ENCODE measurements at places on chromosomes 1 and 21. TPM values are rescaled to one million over a fixed set of nuclear protein-coding genes. Genes with fewer than 3 reads are reported as not detected.

AMY2A gene
- not detected for total RNA-seq

C1orf216 gene
- 26.8 TPM for total RNA-seq

TMEM125 gene
- total RNA-seq = not detected

SYCP1 gene
- not detected for total RNA-seq

TRIM58 gene
- 0.36 TPM for total RNA-seq

OR10J1 gene
- not detected for total RNA-seq

SLC44A3 gene
- 7.1 TPM for total RNA-seq

S100A7 gene
- total RNA-seq = not detected

GRCh38 chr1:15104768-15105167 lies 48.8 kb upstream of the TMEM51 start:
- peak; percentile 29 for DNase-seq
- H3K27me3 ChIP-seq = peaks cover 7% of the 10 kb centered on the region
- H3K4me3 ChIP-seq = no peak overlapping the region
- no peaks in the 10 kb centered on the region for H3K4me1 ChIP-seq
- H3K36me3 ChIP-seq = no peaks in the 10 kb centered on the region
- no peak overlapping the region for H3K27ac ChIP-seq

DNA sequence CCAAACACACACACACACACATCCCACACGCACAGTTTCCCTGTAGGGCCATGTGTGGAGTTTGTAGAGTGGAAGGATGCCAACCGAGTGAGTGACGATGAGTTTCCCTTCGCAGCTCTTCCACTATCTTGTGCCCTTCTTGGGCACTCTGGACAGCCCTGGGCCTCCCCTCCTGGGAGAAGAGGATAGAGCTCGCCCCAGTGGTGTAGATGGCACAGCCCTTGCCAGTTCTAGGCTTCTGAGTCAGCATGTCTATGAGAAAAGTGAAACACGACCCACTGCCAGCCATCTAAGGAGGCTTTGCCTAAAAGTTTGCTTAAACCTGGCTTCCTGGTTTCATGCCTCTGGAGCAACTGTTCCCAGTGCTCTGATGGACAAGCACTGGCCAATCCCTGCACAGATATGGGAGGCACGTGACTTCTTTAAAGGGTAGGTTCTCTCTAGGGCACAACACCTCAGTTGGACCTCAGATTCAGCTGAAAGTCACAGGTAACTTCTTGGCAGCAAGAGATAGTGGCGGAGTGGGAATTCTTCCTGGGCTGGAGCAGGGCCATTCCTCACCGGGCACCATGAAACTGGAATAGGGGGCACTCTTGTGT lies 195.9 kb upstream of the GALNT2 start:
- H3K27ac ChIP-seq = no peak overlapping the region
- no peak for DNase-seq
- no peaks in the 10 kb centered on the region for H3K4me1 ChIP-seq
- no peaks in the 10 kb centered on the region for H3K27me3 ChIP-seq

GRCh38 chr1:164565357-164565756 lies 6.4 kb downstream of the PBX1 start:
- no peaks in the 10 kb centered on the region for H3K4me1 ChIP-seq
- no peak for DNase-seq
- no peak overlapping the region for H3K4me3 ChIP-seq
- H3K27me3 ChIP-seq = peaks cover 3% of the 10 kb centered on the region

DNA sequence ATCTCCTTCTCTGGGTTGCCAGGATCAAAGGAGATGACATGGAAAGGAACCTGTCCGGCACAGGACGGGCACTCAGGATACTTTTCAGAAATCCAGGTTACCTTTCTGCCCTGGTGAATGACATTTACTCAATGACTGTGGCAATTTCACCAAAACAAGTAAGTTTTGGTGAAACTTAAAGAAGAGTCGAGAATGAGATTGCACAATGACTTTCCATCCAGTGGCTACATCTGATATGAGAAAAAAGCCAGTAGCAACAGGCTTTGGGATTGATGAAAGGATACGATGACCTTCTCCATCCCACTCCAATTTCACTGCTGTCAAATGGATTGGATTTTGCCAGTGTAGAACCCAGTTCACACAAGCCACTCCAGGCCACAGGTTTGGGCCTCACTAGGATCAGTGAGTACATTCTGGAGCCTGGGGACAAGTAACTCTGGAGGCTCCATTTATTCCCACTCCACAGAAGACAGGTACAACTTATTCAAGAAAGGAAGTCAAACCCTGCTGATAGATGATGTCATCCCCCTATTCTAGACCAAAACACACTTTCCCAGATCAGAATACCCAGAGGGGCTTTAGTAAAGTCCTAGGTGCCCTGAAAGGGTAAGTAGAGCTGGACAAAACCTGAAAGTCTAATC lies 63.3 kb downstream of the PLPP3 start:
- peak overlapping the region; percentile 26 for H3K27ac ChIP-seq
- no peak overlapping the region for H3K4me3 ChIP-seq
- peaks cover 45% of the 10 kb centered on the region for H3K36me3 ChIP-seq
- DNase-seq = no peak
- H3K27me3 ChIP-seq = no peaks in the 10 kb centered on the region

DNA sequence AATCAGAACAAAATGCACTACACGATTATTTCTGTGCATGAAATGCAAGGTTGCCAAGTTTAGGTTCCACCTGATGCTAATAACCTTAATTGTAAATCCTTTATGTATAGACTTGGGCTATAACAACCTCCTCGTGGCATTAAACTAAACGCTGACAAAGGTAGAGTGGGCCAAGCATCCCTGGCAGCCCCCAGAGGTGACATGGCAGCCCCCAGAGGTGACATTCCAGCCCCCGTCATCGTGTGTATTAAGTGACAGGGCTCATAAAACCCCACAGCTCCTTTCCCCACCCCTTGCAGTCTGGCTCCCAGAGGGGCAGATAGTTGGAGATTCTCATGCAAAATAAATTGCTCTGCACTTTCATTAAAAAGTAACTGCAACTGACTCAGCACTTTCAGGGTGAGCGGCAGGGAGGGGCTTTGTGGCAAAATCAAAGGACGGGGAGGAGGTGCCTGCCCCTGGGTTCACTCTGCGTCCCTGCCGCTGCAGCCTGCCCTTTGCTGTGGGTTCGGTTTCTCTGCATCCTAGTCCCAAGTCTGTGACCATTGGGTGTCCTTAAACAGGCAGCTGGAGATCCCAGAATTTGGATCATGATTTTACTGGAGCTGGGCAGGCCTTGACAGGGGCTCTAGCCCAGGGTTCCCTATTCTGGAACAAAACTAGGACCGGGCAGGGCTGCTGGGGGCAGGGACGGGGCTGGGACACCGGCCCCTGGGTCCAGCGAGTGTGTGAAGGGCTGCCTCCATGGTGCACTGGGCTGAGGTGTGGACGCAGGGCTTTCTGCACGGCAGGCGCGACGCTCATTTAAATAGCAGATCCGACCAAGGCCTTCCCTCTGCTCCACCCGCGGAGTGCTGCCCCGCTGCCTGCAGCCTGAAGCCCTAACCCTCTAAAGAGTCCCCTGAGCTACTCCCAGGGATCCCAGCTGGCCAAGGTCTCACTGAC lies 234.9 kb upstream of the VAMP3 start:
- no peak overlapping the region for H3K27ac ChIP-seq
- H3K4me3 ChIP-seq = no peak overlapping the region
- H3K36me3 ChIP-seq = no peaks in the 10 kb centered on the region
- no peak for DNase-seq
- no peaks in the 10 kb centered on the region for H3K4me1 ChIP-seq

- H3K27me3 ChIP-seq = peaks cover 71% of the 10 kb centered on the region
- H3K36me3 ChIP-seq = no peaks in the 10 kb centered on the region
- no peak overlapping the region for H3K4me3 ChIP-seq
- H3K27ac ChIP-seq = no peak overlapping the region
Measured at GRCh38 chr1:205435578-205436573, 14.0 kb upstream of the LEMD1 start.

DNA sequence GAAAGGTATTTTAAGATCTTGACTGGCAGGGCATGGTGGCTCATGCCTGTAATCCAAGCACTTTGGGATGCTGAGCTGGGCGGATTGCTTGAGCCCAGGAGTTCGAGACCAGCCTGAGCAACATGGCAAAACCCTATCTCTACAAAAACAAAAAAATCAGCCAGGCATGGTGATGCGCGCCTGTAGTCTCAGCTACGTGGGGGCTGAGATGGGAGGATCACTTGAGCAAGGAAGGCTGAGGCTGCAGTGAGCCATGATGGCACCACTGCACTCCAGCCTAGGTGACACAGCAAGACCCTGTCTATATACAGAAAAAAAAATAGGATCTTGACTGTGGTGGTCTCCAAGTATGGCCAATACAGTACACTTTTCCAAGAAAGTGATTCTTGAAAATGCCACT lies 16.0 kb downstream of the ARID1A start:
- DNase-seq = no peak
- H3K4me1 ChIP-seq = peaks cover 6% of the 10 kb centered on the region

GRCh38 chr1:231723146-231723545 lies 96.6 kb downstream of the DISC1 start:
- DNase-seq = no peak
- no peak overlapping the region for H3K4me3 ChIP-seq
- no peaks in the 10 kb centered on the region for H3K36me3 ChIP-seq
- no peaks in the 10 kb centered on the region for H3K4me1 ChIP-seq

GRCh38 chr1:181113059-181113641 lies 24.6 kb downstream of the IER5 start:
- peaks cover 33% of the 10 kb centered on the region for H3K4me1 ChIP-seq
- DNase-seq = peak; percentile 78
- H3K27ac ChIP-seq = peak overlapping the region; percentile 67
- no peaks in the 10 kb centered on the region for H3K27me3 ChIP-seq
- H3K36me3 ChIP-seq = no peaks in the 10 kb centered on the region
- peak overlapping the region; percentile 15 for H3K4me3 ChIP-seq

DNA sequence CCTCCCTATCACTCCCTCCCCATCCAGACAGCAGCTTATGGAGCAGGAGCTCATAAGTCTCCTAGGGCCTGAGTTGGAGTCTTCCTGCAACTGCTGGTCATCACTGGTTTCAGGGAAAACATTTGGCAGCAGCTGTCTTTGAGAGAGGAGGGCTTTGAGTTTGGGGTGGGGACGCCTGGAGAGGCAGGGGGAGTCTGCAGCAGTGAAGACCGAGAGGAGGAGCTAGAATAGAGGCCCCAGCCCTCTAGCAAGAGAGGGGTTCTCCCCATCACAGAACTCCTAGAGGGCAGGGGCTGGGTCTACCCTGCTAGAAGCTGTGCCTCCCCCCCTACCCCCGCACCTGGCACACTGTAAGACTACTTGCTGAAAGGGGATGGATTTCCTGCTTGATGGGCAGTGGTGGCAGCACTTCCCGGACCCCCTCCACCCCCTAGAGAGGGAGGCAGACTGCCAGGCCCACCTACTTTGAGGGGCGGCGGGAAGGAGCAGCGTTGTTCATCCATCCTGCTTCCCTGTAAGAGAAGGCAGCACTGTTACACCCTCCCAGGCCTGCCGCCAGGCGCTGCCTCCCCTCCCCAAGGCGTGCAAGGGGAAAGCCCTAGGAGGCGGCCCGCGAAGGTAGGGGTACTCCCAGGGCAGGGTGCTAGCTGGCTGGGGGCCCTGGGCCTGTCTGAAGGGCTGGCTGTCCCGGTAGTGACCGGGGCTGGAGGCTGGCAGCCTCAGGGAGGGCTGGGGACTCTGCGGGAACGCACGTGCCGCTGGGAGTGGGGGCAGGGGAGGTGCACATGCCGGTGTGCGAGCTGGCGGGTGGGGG lies 50.4 kb downstream of the RAP1GAP start:
- no peaks in the 10 kb centered on the region for H3K36me3 ChIP-seq
- no peaks in the 10 kb centered on the region for H3K4me1 ChIP-seq
- no peak overlapping the region for H3K27ac ChIP-seq
- no peak overlapping the region for H3K4me3 ChIP-seq
- H3K27me3 ChIP-seq = peaks cover 43% of the 10 kb centered on the region

DNA sequence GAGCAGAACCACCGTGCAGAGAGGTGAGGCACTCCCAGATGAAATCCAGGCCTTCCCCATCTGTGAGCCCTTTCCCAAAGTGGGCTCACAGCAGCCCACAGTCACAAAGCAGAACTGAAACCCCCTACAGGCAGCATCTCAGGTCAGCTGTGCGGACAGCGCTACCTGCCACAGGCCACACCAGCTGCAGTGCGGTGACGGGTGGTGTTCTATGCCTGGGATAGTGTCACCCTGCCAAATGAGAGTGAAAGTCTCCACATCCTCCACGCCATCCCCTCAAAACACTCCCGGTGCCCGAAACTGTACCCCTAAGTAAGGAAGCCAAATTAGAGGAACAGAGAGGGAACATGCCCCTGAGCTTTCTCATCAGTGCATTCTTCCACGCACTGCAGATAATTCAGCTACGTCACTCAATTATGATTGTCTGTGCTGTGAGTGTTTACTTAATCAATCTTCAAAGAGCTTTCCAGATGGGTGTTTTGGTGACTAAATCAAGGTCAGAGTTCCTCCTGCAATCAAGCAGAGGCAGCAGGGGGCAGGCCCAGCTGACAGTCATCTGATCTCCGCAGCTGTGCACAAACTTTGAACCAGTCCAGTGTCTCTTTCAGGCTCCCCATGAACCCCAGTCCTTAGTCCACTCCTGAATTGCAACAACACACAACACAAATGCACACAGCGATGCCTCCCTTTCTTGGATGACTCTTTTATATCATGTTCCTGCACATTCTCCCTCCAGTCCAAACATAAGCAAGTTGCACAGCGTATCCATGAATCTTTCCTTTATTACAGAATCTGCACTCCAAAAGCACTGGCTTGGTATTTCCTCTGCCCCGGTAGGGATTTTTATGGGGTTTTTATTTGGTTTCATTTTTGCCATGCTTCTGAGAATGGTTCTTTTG lies 150.0 kb downstream of the TOMM20 start:
- DNase-seq = no peak
- H3K4me3 ChIP-seq = no peak overlapping the region
- H3K36me3 ChIP-seq = no peaks in the 10 kb centered on the region
- H3K4me1 ChIP-seq = peaks cover 64% of the 10 kb centered on the region

- H3K27ac ChIP-seq = no peak overlapping the region
- peaks cover 82% of the 10 kb centered on the region for H3K27me3 ChIP-seq
- no peak overlapping the region for H3K4me3 ChIP-seq
Measured at GRCh38 chr1:20187813-20188454, 1.6 kb upstream of the PLA2G2C start.

DNA sequence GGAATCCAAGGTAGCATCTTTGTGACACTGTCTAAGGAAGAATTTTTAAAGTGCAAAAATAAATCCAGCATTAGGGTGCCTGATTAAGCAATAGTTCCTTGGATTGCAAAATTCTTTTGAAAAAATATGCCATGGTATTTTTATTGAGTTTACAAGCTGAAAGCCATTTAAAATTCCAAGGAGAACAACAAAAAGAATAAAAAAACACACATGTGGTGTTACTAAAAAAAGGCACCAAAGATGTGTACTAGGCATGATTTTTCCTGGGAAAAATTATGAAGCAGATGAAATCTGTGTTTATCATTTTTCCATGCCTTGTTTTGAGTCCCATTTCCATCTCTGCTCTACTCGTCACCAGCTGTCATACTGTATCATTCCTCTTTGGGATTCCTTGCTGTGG lies 157.0 kb upstream of the ZNHIT6 start:
- H3K27me3 ChIP-seq = no peaks in the 10 kb centered on the region
- no peaks in the 10 kb centered on the region for H3K36me3 ChIP-seq
- no peaks in the 10 kb centered on the region for H3K4me1 ChIP-seq
- H3K4me3 ChIP-seq = no peak overlapping the region
- DNase-seq = no peak
- no peak overlapping the region for H3K27ac ChIP-seq

All from osteoblast (primary cell).